CD4-positive, alpha-beta T cell treated with Interleukin-6 at 100 ng/mL for 8 hours (primary cell): ENCODE measurements at places on chromosomes 2 and 18.

- DNase-seq, result no peak
These were observed 124.9 kb downstream of the PRKCE start for GRCh38 chr2:45776160-45776955.

- no peak for DNase-seq
These were observed 368.7 kb downstream of the ZNF516 start for GRCh38 chr18:76126327-76126726.

- no peak for DNase-seq
These were observed 66.8 kb upstream of the STPG4 start for GRCh38 chr2:47221946-47222345.

DNA sequence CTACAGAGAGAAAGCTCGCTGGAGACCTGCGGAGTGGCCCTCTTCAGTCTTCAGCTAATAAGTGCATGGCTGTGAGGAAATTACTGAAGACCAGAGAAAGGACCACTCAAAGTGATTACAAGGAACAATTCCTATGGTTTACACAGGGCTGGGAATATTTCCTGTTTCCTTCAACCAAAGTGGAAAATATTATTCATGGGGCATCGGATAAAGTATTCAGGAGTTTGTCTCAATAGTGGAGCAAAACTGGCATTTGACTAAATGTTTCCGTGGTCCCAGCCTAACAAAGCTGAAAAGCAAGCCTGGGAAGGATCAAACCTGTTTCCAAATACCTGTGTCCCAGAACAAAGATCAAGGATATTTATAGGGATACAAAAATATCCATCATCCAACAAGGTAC, 32.0 kb upstream of the CNGA3 start:
- DNase-seq, result no peak

DNA sequence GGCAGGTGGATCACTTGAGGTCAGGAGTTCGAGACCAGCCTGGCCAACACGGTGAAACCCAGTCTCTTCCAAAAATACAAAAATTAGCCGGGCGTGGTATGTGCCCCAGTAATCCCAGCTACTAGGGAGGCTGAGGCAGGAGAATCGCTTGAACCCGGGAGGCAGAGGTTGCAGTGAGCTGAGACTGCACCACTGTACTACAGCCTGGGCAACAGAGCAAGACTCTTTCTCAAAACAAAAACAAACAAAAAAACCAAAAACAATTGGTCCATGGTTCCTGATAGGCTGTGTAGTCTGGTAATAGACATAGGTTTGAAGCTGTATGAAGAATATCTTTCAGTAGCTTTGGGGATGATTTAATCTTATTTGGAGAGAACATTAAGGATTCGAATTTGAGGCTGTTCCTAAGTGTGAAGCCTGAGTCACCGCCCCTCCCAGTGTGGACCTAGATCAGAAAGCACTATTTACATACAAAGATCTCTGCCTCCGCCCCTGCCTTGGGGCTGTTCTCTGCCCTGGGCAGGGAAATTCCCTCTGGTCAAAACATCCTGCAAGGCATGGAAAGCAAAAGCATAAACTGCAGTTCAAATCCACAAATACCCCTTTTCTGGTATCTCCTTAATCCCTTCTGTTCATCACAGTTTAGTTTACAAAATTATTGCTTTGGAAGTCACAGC, 52.8 kb upstream of the PMAIP1 start:
- DNase-seq, result no peak

- no peak for DNase-seq
These were observed 11.7 kb upstream of the FHL2 start for GRCh38 chr2:105410554-105410953.

GRCh38 chr2:241649404-241649803, 11.9 kb downstream of the ATG4B start:
- no peak for DNase-seq
